Kidney epithelial cell (primary cell): ENCODE measurements at places on chromosomes 16 and 17. TPM values are rescaled to one million over a fixed set of nuclear protein-coding genes. Genes with fewer than 3 reads are reported as not detected.

- no peak for DNase-seq
These were observed 39.2 kb downstream of the CCDC42 start for GRCh38 chr17:8705427-8705826.

DNA sequence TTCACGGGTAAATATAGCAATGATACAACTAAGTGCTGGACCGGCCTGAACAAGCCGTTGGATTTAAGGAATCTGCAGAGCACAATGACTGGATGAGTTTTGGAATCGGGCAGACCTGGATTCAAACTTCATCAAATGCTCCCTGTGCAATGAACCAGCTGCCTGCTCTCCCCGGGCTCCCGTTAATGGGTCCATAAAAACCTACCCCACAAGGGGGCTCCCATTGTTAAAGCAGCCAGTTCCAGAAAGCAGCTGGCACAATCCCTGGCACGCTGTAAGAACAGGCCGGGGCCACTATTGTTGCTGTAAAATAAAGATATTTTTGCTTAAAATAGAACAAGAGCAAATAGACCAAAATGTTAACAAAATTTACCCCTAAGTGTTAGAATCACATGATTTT, 131.9 kb downstream of the C16orf95 start:
- no peak for DNase-seq

The ERBB2 gene
- 44.1 and 47.2 TPM in 2 replicates for total RNA-seq

- no peak for DNase-seq
These were observed 774 bp downstream of the ENGASE start for GRCh38 chr17:79075446-79075750.

DNA sequence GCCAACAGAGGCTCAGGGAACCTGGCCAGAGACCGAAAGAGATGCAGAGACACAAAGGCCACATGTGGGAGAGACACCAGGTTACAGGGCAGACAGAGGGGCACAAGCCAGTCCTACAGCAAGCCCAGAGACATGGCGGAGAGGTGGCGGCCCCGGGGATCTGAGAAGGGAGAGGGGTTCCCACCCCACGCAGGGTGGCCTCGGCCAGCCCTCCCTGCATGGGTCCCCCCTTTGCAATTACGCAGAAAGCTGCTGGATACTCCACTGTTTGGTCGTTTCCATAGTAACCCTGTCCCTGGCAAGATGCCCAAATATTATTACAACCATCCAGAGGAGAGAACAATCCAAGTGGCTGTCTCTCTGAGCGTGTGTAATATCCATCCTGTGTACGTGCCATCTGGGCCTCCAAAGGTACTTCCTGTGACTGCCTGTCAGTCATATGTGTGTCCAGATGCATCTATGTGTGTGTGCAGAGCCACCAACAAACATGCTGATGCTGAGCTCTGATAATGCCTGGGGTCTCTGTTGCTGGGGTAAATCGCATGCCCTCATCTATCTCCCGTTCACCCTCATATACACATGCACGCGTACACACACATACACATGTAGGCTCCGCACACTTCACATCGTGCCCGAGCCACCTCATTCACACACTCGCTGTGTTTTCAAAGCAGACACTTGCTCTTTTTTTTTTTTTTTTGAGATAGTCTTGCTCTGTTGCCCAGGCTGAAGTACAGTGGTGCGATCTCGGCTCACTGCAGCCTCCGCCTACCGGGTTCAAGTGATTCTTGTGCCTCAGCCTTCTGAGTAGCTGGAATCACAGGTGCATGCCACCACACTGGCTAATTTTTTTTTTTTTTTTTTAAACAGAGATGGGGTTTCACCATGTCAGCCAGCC, 5.5 kb downstream of the PCGF2 start:
- no peak for DNase-seq

GRCh38 chr16:57196286-57196685, 10.2 kb downstream of the RSPRY1 start:
- DNase-seq: no peak

GRCh38 chr16:50152807-50153595, at the start of gene TENT4B:
Gene TENT4B, plus strand, starts transcription at chr16:50153306. Its CDS starts 316 bp downstream, at chr16:50153622.
- no peak for DNase-seq

GRCh38 chr16:51853586-51853985, 693.4 kb downstream of the TOX3 start:
- no peak for DNase-seq

The HEXD gene
- 18.5 and 21.6 TPM in 2 replicates for total RNA-seq

The ASPA gene
- not detected in 2 replicates for total RNA-seq

GRCh38 chr17:81339534-81340296, 44.6 kb upstream of the SLC38A10 start:
- DNase-seq: no peak

GRCh38 chr17:37494401-37494831, 4.7 kb downstream of the DUSP14 start:
- no peak for DNase-seq

DNA sequence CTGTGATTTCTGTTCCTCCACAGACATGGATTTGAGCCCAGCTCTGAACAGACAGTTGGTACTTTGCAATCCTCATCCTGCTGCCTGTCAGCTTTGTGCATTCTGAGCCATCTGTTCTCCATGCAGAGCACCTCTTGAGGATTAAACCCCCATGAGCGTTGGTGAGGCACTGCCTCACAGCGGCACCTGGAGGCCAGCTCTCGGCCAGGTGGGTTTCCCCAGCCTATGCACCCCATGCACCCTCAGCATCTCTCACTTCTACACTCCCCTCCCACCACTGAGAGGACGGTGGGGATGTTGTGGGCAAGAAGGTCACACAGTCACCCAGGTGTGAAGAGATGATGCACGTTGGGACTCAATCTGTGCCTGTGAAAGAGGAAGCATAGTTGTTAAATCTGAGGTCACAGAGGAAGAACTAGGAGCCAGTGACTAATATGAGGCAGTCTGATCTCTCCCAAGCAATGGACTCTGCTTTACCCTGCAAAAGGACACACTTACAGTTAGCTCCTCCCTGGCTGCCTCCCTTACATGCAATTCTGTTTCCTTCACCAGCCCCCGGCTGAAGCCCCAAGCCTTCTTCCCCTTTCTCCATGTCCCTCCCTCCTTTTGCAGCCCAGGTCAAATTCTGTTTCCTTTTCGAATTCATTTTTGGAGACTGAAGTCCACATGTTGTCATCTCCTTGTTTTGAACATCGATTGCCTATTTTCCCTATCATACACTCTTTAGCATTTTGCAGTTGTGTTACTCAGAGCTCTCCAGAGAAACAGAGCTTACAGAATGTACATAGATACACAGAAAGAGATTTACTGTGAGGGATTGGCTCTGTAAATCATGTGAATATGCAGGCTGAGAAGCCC, 58.5 kb downstream of the HS3ST3B1 start:
- DNase-seq: no peak

GRCh38 chr17:45815752-45816151, 28.9 kb upstream of the SPPL2C start:
- no peak for DNase-seq

GRCh38 chr16:54654429-54654828, 276.2 kb upstream of the IRX5 start:
- no peak for DNase-seq
